H1 (cell line): ENCODE measurements at places on chromosomes 4 and X.
A peak's percentile ranks its signal among the peaks of the same experiment; 100 is the strongest.

DNA sequence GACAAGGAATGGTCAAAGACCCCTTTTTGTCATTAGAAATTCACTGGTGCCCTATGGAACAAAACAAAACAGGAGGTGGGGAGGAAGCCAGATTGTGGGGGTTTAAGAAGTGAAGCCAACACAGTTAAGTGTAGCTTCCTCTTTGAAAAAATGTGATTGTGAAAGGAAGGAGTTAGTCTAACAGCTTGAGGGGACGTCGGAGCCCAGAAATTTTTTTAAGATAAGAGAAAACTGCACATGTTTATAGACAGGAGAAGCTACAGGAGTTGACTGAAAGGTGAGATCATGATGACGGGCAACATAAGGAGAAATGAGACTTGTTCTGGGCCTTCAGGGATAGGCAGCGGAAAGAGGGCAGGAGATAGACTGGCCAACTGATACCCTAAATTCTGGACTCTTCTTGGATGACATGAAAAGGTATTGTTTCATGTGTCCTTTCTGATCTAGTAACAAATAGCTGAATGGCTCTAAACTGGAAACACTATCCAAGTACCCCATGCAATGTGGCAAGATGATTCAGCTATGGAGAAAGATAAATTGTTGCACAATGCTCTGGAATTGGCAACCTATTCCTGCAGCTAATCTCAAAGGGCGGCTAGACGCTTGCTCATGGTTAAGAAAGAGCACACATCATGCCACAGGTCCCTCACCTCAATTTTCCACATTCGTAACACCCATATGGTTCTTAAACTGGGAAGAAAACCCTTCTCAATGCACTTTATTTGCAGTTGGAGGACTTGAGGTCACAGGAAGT lies 3.7 kb upstream of the HDAC8 start:
- no peak for DNase-seq

- no peak for DNase-seq
These were observed 34.6 kb upstream of the SORBS2 start for GRCh38 chr4:185846505-185847150.

DNA sequence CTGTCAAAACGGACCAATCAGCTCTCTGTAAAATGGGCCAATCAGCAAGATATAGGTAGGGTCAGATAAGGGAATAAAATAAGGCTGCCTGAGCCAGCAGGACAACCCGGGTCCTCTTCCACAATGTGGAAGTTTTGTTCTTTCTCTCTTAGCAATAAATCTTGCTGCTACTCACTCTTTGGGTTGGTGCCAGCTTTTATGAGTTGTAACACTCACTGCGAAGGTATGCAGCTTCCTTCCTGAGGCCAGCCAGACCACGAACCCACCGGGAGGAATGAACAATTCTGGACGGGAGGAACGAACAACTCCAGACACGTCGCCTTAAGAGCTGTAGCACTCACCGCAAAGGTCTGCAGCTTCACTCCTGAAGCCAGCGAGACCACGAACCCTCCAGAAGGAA lies 287.8 kb downstream of the RAPGEF2 start:
- DNase-seq = no peak

DNA sequence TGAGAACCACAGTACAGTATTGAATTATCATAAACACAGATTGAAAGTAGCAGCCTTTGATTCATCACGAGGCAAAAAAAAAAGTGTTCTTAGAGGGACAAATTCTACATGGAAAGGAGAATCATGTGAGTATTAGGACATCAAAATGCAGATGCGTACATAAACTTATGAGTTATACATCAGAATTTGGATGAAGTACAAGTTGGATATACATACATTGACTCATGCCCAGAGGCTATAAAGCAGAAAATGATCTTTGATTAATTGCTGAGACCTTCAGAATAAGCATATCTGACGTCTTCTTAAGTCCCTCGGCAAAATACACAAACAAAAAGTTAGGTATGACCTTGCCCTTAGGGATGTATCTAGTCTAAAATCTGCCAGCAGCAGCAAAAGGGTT lies 206.4 kb downstream of the LDB2 start:
- no peak for DNase-seq

- DNase-seq = no peak
These were observed 300.3 kb upstream of the ARSJ start for GRCh38 chr4:114279711-114280110.

DNA sequence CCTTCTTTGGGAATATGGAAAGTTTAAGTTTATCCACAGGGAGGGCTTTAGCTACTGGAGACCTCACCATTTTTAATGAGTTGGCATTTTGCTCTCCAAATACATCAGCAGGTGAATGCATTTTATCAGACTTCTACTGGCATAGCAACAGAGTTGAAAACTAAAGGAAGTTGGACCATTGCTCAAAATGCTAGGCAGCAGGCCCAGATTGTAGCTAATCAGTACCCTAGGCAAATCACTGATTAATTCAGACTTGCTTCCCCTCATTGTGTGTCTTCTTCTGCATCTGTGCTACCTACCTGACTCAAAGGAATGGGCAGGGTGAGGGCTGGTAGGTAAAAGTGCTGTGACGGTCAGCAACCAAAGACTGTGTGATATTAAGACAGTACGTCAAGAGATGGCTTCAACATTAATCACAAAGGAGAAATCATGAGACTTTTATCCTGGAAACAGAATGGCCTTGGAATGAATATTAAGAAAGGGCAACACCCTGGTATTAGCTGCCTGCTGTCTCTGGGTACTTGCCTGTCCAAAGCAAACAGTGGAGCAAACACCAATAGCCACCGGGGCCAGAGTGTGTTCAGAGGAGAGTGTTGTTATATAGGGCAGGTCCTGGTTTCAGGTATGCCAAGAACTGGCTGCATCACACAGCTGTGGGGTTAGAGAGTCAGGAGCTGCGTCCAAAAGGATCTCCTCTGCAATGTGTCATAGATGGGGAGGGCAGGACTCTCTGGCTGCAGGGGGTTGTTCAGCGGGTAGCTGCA lies 17.1 kb upstream of the SMIM20 start:
- no peak for DNase-seq

- peak; percentile 25 for DNase-seq
These were observed 86.0 kb downstream of the RTL5 start for GRCh38 chrX:72045552-72046277.

- no peak for DNase-seq
These were observed 133.6 kb upstream of the S100G start for GRCh38 chrX:16516232-16516876.

GRCh38 chr4:184265546-184266351 lies 48.1 kb upstream of the ENPP6 start:
- peak; percentile 40 for DNase-seq

GRCh38 chr4:142516686-142517526 lies 329.2 kb downstream of the INPP4B start:
- no peak for DNase-seq

DNA sequence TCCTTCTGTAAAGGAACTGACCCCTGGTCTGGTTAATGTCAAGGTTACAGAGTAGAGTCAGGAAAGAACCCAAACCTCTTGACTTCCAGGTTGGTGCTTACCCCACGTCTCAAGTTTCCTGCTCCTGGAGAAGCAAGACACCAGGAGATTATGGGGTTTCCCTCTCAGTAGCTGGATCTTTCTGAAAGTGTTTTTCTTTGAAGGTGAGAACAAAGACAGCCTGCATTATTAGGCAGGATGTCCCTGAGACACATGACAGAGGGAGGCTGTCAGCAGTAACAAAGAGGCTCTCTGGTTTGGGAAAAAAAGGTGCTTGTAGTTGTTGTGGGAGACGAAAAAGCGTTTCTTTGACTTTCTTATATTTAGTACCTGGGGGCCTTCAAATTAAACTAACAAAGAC lies 44.7 kb upstream of the IGFBP7 start:
- DNase-seq = no peak

- DNase-seq = no peak
These were observed 20.1 kb upstream of the MAP7D3 start for GRCh38 chrX:136271300-136271699.

GRCh38 chrX:96407981-96408380 lies 276.7 kb upstream of the DIAPH2 start:
- DNase-seq = no peak

- DNase-seq = no peak
These were observed 101.4 kb downstream of the GLRA2 start for GRCh38 chrX:14630733-14631132.

GRCh38 chr4:73067971-73068394 lies 1.5 kb downstream of the COX18 start:
- DNase-seq = no peak

DNA sequence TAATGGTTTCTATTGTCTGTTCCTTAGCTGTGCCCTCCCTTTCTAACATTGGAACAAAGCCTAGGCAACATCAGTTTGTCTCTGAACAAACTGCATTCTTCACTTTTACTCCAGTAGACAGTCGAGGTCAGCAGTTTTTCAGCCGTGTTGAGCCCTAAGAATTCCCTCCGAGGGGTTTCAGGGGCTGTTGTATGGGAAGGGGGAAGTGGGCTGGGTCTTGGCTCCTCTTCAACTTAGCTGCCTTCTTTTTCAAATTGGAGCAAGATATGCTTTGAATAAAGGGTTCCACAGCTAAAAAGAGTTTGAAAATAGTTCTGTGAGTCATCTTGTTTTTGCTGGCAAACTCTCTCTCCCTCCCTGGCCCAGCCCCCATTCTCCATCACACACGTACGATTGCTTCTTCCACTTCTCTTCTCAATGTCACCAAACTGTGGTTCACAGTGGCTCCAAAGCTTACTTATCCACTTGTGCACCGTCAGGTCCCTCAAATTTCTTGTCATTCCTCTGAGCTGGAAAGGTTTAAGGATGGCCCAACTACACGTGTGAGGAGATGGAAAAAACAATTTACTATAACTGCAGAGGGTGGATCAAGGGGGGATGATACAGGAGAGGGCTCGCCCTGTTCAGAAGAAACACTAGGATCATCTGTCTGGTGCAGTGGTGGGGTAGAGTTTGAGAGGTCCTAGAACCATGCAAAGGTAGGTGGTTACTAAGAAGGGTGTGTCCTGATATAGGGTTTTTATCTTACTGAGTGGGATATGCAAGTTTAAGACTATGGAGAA lies 9.2 kb upstream of the MAML3 start:
- no peak for DNase-seq

DNA sequence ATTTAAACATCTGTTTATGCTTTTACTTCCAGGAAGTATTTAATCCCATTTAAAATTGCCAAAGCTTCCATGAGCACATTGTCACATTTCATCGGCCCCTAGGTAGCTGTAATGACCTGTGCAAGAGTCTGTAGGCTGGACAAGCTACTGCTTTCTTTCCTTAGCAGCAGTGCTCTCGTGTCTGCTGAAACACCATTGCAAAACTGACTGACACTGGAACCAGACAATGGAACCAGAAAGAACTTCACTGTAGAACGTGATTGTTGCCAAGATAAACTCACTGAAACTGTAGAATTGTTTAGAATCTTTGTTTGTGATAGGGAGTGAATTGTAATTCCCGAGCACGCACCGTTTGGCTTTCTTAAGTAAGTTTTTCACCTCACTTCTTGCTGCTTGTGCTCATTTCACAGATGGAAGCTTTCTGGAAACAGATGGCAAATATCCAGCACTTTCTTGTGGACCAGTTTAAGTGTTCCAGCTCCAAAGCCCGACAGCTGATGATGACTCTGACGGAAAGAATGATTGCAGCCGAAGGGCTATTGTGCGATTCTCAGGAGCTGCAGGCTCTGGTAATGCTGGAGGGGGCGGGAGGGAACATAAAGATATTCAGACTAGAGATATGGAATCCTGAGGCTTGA lies 36.9 kb downstream of the EVC start:
- no peak for DNase-seq

- no peak for DNase-seq
These were observed 124.4 kb downstream of the CPE start for GRCh38 chr4:165502916-165503907.

DNA sequence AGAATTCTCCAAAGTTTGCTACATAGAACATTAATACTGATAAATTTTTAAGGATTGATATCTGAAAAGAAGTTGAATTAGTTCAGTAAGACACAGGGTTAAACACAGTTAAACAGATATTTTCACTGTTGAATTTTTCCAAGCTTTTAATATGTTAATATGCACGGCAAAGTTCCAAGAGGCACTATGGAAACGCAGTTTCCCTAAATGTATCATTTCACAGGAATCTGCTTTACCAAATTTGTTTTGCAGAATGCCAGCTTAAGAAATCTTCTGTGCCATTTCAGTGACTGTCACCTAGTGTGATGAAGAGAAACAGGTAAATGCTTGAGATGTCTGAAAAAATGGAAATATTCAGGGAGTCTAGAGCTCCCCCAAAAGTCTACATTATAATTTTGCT lies 395.9 kb upstream of the GRIA3 start:
- no peak for DNase-seq

DNA sequence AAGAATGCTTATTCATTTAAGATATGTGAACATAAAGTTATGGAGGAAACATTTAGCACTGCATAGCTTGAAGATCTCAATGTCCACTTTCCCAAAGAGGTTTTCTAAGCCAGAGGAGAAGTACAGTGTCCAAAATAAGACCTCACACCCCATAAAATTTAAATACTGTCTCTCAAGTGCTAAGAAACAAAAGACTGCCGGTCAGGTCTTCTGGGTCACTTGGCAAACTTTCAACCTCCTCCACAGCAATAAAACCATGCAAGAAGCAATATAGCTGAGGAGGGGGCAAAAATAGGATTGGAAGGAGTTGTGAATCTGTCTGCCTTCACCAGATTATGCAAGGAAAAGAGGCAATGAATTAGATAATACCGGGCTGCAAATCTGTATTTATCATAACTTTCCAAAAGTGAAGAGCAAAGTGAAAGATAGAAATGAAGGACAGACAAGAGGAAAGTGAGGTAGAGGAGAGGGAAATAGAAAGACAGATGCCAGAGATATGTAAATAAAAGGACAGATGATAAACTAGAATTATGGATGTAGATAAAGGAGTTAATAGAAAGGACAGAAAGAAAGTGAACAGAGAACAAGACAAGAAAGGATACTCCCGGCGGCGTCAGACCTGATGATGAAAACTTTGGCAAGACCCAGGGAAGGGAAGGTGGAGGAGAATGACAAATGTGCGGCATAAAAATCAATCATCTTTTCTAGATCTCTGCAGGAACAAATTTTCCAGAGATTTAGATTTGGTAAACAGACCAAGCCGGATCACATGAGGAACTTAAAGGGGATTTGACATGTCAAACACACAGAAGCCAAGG lies 152.7 kb upstream of the FAM241A start:
- no peak for DNase-seq

DNA sequence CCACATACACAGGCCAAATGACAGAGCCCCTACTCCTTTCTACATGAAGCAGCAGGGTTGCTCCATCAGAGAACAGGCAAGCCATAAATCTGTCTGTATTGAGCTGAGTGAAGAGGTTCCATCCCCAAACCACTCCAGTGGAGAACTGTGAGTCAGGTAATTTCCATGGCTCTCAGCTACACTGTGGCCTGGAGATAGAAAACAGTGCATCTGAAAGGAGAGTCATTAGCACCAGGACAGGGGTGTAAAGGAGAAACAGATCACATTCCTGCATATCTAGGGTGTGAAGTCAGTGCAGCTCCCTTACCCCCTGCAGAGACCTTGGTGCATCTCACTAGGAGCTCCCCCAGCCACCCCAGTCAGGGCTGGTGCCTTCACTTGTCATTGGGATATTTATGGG lies 314.7 kb downstream of the CHIC1 start:
- no peak for DNase-seq
